ENCODE measurements at places on chromosomes 6 and 20.

- no peaks in the 10 kb centered on the region for H3K27me3 ChIP-seq
- no peak for DNase-seq
- H3K27ac ChIP-seq: no peak overlapping the region
- no peak overlapping the region for H3K4me3 ChIP-seq
- H3K36me3 ChIP-seq: no peaks in the 10 kb centered on the region
- H3K4me1 ChIP-seq: no peaks in the 10 kb centered on the region
Observed at GRCh38 chr20:402496-402885, 5.6 kb upstream of the RBCK1 start.

DNA sequence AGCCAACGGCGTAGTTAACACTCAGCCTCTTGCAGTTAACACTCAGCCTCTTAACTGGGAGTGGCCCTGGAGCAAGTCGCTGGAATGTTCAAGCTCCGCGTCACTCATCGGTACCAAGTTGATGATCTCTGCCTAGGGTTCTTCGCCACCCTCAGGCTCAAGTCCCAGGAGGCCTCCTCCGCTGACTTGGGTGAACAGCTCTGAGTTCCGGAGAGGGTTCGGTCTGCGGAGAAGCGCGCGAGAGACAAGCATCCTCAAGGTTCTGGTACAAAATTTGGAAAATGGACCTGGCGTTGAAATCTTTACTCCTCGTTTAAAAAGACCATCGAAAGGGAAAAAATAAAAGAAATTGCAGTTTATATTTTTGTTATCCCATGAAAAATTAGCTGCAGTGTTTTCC lies 876 bp upstream of the DSP start:
- H3K4me3 ChIP-seq: peak overlapping the region; percentile 63
- DNase-seq: no peak
- H3K27ac ChIP-seq: no peak overlapping the region
- H3K36me3 ChIP-seq: no peaks in the 10 kb centered on the region

DNA sequence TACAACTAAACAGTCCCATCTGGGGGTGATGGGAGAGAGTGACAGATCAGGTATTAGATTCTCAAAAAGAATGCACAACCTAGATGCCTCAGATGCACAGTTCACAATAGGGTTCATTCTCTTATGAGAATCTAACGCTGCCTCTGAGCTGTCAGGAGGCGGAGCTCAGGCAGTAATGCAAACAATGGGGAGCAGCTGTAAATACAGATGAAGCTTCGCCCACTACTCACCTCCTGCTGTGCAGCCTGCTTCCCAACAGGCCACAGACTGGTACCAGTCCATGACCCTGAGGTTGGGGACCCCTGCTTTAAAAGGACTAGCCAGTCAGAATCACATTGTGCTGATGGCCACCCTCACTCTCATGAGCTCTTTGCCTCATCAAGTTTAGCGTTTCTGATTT lies 247.0 kb upstream of the KCNQ5 start:
- H3K27me3 ChIP-seq: no peaks in the 10 kb centered on the region
- no peaks in the 10 kb centered on the region for H3K36me3 ChIP-seq
- no peak for DNase-seq
- H3K4me1 ChIP-seq: no peaks in the 10 kb centered on the region

DNA sequence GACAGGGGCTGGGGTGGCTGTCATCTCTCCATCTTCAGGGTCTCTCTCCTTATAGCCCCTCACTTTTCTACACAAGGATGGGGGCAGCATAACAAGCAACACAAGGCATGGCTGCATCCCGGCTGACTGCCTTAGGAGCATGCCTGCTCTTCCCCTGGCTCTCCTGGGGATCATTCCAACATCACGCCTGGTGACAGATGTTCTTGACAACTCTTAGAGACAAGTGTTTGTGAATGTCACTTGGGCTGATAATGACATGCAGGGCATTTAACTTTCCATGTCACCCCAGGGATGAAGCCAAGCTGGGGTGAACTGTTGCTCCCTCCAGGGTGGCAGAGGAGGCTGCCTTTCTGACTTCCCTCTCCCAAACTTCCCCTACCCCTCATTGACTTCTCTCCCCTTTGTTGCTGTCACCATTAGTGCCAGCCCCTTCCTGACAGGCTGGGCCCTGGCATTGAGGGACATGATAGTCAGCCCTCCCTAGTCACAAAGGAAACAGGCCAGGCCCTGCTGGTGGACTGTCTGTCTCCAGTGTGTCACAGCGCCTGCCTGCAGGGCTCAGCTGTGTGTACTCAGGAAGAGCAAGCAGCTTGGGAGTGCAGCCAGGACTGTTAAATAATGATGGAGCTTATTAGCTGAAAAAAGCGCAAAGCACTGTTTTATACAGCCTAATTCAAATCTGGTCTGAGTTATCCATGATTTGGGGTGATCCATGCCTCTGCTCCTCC lies 161.8 kb downstream of the LRFN2 start:
- no peak overlapping the region for H3K27ac ChIP-seq
- H3K4me3 ChIP-seq: no peak overlapping the region
- no peak for DNase-seq

DNA sequence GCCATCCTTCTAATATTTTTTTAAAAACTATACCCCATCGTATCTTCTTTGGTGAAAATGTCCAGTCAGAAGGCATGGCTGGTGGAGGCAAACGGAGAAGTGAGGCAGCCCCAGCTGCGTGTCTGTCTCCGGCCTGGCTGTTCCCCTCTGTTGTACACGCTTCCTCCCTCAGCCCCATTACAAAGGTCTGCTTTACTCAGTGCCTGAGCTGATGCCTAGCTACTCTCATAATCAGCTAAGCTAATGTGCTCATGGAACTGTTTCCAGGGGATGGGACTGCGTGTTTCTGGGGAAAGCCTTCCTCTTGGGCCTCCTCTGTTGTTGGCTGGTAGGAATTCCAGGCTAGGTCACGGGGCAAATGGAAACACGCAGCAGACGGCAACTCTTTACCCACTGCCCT lies 67.3 kb downstream of the PPP1R3G start:
- H3K27ac ChIP-seq: no peak overlapping the region
- H3K4me1 ChIP-seq: no peaks in the 10 kb centered on the region
- H3K27me3 ChIP-seq: no peaks in the 10 kb centered on the region
- no peaks in the 10 kb centered on the region for H3K36me3 ChIP-seq
- no peak overlapping the region for H3K4me3 ChIP-seq

DNA sequence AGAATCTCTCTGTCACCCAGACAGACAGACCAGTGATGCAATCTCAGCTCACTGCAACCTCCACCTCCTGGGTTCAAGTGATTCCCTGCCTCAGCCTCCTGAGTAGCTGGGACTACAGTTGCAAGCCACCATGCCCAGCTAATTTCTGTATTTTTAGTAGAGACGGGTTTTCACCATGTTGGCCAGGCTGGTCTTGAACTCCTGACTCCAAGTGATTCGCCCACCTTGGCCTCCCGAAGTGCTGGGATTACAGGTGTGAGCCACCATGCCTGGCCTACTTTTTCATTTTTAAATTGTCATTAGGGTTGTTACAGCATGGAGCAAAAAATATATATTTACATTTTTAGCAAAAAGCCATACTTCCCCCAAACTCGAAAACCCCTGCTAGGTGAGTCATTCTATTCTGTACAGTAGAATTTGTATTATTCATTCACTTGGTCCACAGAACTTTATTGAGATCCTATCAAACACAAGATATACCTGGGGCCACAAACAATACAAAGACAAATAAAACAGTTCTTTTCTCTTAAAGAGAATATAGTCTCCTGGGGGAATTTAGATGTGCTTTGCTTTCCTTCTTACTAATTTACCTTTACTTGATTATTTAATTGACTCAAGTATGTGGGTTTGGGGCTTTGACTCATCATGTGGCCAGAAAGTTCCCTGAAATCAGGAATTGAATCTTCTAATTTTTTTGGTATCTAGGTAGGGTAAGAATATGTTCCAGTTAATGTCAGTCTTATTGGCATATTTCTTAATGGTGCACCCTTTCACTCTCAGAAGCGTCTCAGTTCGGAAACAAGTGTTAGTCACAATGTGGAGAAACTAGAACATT lies 16.6 kb upstream of the CCND3 start:
- DNase-seq: no peak
- no peak overlapping the region for H3K27ac ChIP-seq
- no peaks in the 10 kb centered on the region for H3K36me3 ChIP-seq
- no peaks in the 10 kb centered on the region for H3K4me1 ChIP-seq
- H3K27me3 ChIP-seq: no peaks in the 10 kb centered on the region

DNA sequence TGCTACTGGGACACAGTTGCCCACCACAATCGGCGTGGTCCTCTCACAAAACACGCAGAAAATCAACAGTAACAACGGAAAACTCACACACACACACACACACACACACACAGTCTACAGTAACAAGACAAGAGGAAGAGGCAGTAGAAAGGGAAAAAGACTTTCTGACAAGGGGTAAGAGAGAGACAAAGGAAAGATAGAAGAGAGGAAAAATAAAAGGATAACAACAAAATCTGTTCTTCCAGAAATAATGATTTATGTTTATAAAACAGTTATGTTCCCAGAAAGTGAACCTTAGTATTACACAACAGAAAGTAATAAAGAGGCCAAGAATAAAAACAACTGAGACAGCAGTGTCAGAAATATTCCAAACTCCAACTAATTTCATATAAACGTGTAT lies 2.9 kb downstream of the RANBP9 start:
- no peaks in the 10 kb centered on the region for H3K36me3 ChIP-seq
- no peaks in the 10 kb centered on the region for H3K4me1 ChIP-seq
- H3K27me3 ChIP-seq: no peaks in the 10 kb centered on the region
- peak overlapping the region; percentile 91 for H3K4me3 ChIP-seq

DNA sequence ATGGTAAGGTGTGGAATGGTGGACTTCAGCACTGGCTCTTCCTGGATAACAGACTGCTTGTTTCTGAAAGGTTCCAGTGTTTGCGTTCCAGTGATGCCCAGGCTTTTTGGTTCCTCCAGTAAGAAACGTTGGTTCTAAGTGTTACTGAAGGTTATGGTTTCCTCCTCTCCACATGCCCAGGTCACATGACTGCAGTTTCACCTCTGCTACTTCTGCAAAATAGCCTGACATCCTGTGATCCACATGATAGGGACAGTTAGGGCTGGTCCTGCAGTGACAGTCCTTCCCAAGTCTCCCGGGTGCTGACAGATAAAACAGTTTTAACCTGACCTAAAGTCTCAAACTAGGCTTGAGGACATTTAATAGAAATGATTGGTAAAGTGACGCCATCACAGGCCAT lies 132.2 kb upstream of the CST7 start:
- H3K27me3 ChIP-seq: no peaks in the 10 kb centered on the region
- H3K27ac ChIP-seq: no peak overlapping the region
- H3K36me3 ChIP-seq: no peaks in the 10 kb centered on the region
- H3K4me3 ChIP-seq: no peak overlapping the region
- H3K4me1 ChIP-seq: no peaks in the 10 kb centered on the region
- no peak for DNase-seq

DNA sequence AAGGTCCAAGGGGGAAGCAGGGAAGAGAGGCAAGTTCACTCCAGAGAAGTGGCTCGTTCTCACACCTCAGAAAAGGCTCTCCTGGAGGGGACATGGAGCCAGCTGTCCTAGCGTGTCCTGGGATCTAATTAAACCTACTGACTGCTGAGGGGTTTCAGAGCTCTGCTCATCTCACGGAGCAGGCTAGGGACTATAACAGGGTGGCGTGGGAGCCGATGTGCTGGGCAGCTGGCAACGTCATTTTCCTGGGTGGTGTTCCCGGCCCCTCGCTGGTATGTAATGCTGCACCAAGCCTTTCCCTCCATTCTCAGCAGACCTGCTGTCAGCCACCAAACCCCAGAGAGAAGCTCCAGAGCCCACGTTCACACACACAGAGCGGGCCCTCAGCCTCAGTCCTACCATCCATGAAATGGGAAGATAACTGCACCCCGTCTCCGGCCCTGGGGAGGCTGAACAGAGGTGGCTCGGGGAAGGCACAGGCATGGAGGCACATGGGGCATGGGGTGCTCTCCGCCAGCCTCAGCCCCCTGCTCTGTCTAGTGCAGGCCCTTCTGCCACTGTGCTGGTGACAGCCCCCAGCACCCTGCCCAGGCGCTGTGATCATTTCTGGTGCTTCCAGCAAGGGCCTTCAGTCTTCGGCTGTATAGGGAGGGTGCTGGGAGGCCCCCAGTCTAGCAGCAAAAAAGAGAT lies 1.9 kb downstream of the CST7 start:
- no peak overlapping the region for H3K27ac ChIP-seq
- H3K4me3 ChIP-seq: no peak overlapping the region
- H3K36me3 ChIP-seq: no peaks in the 10 kb centered on the region
- H3K4me1 ChIP-seq: no peaks in the 10 kb centered on the region
- no peak for DNase-seq

DNA sequence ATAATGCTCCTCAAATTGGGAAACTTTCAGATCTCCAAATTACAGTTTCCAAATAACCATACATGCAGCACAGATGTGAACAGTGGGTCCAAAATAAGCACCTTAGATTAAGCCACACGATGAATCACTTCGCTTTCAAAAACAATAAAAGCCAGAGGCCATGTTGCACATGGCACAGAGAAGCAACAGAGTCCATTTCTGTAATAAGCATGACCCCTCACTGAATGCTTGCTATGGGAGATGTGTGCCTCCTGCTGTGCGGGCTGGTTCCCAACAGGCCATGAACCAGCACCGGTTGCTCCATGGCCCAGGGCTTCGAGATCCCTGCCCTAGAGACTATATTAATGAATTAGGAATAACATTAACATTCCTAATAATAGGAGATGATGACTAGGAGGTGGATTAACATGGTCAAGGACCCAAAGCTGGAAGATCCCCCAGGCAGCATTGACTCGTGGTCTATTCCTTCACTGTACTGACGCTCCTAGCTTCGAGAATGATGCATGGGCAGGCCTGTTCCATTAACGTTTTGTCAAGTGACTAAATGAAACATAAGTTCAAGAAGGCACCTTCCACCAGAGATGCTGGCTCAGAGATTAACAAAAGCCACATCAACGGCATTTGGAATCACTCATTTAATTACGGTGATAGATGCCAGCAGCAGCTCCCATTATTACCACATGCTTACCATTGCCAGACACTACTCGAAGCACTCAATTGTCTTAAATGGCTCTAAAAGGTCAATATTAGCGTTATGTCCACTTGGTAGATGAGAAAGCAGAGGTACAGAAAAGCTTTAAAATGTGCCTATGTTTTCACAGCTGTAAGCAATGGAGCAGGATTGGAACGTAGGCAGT lies 470.6 kb upstream of the AGPAT4 start:
- no peaks in the 10 kb centered on the region for H3K36me3 ChIP-seq
- no peaks in the 10 kb centered on the region for H3K4me1 ChIP-seq
- H3K27ac ChIP-seq: no peak overlapping the region
- H3K27me3 ChIP-seq: no peaks in the 10 kb centered on the region
- H3K4me3 ChIP-seq: no peak overlapping the region
- no peak for DNase-seq

DNA sequence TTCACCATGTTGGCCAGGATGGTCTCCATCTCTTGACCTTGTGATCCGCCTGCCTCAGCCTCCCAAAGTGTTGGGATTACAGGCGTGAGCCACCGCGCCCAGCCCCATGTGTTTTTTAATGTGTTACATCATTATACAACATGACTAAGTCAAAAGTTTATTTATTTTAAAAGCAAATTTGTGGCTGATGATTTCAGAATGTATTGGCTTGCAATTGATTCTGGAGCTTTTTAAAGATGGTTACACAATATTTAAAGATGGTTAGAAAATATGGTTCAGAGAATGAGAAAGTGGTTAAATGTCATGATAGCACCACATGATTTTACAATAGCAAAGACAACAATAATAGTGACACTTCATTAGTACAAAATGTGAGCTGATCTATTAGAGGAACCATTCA lies 80.5 kb downstream of the SASH1 start:
- no peak overlapping the region for H3K4me3 ChIP-seq
- no peak overlapping the region for H3K27ac ChIP-seq
- DNase-seq: no peak
